T-cell (primary cell): ENCODE measurements at places on chromosomes 1 and 21.

DNA sequence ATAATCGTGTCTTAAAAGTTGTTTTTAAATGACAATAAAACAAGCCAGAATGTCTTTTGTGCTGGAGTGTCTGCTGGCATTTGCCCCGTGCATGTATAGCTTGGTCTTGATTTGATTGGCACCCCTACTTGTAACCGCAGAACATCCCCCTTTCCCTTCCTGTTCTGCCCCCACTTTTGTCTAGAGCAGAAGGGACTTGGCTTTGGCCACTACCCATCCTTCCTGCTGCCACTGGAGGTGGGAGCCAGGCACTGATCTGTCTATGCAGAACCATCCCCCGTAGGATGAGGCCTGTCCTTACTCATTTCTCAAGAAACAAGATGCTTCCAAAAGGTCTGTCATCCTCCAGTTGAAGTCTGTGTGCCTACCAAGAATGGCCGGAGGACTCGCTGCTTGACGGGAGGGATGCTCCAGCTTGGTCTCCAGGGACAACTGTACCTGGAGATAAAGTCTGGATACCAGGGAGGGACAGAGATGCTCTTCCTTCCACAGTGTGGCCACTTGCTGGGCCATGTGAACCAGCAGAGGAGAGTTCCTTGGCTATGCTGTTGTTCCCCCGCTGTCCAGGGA lies 1.1 kb upstream of the SLC27A3 start:
- DNase-seq = no peak

- no peak for DNase-seq
Observed at GRCh38 chr1:155124503-155125463, 2.9 kb upstream of the EFNA1 start.

DNA sequence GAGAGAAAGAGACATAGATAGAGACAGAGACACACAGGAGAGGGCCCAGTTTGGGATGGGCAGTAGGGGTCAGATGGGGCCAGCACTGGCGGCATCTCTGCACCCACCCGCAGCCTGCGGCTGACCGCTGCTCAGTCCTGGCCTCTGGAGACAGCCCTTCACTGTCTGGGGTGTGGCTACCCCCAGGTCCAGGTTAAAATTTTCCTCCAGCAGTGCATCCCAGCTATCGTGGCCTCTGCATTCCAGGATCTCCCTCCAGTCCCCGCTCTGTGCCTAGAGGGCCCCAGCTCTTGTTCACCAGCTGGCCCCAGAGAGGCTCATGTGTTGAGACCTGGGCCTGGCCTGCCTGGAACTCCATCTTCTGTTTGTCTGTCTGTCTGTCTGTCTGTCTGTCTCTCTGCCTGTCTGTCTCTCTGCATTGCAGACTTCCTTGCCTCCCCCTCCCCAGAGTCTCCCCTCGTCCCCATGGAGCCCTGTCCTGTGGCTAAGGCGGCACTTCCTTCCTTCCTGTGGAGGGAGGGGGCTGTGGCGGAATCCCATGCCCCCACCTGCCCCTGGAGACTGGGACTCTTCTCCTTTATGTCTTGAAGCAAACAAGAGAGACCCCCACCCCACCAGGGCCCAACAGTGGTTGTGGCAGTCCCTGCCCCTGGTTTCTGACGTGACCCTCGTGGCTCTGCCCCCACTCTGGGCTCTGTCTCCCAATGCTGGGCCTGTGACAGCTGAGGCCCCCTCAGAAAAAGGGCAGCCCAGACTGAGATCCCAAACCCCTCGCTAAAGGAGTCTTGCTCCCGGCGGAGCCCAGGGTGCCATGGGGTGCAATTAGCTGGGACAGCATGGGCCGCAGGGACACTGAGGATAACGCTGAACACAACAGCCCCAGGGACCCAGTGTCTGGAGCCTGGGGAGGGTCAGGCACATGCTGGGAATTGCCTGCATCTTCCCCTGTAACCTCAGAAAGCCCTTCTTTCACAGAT lies 241.8 kb downstream of the NPHP4 start:
- DNase-seq = no peak

- DNase-seq = no peak
Observed at GRCh38 chr1:155247667-155248553, 7.4 kb downstream of the ENTREP3 start.

DNA sequence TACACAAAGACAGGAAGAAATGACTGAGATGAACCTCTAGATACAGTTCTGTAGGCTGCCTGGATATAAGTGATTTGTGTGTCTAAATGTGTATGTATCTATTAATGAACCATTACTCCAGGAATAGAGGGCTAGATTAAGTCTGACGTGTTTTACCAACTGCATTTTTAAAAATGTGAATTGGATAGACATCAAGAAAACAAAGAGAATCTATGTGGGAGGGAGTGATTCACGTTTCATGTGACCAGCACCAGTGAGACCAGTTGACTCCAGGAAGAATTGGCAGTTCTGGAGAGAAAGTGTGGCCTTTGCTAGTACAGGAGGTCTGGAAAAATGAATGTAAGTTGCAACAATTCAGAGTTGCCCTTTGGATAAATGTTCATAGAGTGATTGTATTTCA lies 53.4 kb upstream of the RGS21 start:
- DNase-seq = no peak

- no peak for DNase-seq
Observed at GRCh38 chr1:24972221-24972914, 42.3 kb upstream of the RUNX3 start.

GRCh38 chr1:187313115-187313514 lies 484.4 kb downstream of the PLA2G4A start:
- DNase-seq = no peak

DNA sequence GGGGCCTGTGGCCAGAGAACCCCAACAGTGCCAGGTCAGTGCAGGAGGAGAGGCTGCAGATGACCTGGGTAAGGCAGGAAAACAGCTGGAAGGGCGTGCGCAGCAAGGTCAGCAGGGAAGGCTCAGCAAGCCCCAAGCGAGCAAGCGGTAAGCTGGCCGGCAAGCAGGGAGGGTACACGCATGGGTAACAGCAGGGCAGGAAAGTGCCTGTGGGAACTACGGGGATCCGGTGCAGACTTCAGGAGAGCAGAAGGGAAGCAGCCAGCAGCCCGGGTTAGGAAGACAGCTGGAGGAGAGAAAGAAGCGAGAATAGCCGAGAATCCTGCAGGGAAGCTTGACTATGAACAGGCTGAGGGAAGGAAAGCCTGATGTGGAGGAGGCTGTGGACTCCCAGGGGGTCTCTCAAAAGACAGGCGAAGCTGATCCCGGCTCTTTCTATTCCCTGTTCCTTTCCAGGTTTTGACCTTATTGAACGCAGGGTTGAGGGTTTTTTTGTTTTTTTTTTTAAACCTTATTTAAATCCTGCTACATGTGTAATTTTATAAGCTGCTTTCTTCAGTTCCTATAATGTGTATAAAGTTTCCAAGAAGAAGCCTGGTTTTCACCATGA lies 20.9 kb downstream of the UMODL1 start:
- no peak for DNase-seq

DNA sequence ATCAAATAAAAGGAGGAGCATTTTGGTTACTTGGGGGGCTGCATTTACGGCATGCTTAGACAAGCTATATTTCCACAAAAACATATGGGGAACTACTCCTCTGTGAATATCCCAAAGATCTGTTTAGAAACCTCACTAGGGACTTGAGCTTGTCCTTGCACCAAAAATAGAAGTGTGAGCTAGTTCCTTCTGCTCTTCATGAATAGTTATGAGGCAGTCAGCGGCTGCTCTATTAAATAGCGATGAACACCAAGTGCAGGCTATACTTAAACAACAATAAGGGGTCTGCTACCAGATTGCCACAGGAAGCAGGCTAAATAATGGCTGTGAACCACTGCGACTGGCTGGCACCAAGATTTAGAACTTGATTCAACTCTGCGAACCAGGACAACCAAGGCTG lies 190.1 kb downstream of the PCP4 start:
- no peak for DNase-seq

DNA sequence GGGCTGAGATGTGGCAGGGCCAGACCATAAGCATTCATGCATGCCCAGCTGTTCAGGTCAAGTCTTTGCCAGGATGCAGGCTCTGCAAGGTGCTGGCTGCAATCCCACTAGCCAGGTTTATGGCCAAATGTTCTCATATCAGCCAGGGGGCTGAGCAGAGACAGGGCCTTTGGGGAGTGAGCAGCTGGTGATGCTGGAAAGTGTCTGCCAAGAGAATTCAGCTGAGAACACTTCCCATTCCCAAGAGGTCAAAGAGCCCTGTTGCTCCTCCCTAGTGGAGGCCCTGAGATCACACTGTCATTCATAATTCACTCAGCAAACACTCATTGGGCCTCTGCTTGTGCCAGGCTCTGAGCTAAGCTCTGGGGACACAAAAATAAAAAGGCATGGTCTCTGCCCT lies 150.3 kb downstream of the DMRTA2 start:
- DNase-seq = no peak

GRCh38 chr1:183769956-183770815 lies 34.7 kb upstream of the RGL1 start:
- DNase-seq = no peak

DNA sequence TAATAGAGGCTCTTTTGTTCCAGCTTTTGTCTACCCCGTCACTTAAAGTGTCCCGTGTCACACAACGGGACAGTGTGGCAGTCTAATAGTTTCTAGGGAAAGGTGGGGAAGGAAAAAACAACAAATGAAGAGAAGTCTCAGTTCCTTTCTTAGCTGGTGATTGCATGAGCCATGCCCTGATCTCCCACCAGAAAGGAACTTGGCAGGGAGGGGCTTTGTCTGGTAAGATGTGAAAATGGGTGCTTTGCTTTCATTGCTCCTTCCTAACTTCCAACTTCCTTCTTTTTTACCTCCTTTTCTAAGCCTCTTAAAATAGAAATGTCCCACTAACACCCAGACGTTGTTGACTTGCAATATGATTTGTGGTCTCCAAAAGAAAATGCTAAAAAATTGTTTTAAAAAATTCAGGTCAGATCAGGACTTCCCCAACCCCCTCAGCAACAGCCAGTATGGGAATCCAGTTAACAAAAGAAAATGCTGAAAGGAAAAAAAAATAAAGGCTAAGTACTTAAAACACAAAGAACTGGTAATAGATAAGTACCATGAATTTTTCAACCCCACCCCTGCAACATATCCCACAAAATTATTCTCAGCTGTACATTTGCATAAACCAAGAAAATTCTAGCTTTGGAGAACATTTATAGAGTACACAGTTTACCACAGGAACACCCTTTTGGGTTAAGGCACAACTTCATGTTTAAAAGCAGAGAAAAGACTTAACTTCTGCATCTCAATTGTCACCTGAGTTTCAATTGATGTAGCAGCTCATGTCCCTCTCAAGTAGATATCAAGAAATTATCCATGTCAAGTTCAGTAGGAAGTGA lies 106.2 kb downstream of the NIBAN1 start:
- no peak for DNase-seq

DNA sequence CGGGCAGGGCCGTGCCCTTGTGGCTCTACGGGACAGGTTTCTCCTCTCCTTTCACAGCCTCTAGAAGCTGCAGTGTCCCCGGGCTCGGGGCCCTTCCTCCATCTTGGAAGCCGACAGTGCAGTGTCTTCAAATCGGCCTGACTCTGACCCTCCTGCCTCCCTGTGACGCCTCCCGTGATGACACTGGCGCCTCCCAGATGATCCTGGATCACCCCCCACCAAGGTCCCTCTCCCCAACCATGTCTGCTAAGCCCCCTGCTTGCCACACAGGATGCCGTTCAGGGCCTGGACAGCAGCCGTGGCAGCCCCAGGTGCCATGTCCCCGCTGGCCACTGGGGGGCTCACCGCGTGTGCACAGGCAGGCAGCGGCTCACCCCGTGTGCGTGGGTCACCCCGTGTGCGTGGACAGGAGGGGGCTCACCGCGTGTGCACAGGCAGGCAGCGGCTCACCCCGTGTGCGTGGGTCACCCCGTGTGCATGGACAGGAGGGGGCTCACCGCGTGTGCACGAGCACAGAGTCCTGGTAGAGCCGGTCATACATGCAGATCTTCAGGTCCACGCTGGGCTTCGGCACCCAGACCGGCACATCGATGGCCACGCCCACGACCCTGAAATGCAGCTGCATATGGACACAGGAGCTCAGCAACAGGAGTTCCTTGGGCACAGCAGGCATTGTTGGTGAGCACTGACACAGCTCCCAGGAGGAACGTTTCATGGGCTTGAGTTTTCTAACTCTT lies 24.9 kb upstream of the TMEM52 start:
- DNase-seq = peak; percentile 40

GRCh38 chr1:55155522-55155921 lies 59.6 kb downstream of the USP24 start:
- DNase-seq = no peak

DNA sequence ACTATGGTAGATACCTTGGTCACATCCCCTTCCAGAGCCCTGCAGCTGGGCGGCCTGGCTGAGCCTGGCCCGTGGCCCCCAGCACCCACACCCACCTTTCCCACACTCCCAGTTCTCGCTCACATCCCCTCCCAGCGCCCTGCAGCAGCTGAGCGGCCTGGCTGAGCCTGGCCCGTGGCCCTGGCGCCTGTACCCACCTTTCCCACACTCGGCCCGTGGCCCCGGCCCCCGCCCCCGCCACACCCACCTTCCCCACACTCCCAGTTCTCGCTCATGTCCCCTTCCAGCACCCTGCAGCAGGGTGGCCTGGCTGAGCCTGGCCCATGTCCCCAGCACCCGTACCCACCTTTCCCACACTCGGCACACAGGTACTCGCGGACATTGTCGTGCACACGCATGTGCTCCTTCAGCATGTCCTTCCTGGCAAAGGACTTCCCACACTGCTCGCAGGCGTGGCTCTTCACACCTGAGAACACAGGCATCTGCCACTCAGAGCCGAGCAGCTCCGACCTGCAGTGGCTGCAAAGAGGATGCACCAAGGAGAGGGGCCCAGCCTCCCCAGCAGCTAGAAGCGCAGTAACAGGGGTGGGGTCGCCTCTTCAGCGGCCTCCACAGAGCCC lies 52.5 kb upstream of the RIPK4 start:
- DNase-seq = no peak
